ENCODE measurements at places on chromosomes 13 and 19.

DNA sequence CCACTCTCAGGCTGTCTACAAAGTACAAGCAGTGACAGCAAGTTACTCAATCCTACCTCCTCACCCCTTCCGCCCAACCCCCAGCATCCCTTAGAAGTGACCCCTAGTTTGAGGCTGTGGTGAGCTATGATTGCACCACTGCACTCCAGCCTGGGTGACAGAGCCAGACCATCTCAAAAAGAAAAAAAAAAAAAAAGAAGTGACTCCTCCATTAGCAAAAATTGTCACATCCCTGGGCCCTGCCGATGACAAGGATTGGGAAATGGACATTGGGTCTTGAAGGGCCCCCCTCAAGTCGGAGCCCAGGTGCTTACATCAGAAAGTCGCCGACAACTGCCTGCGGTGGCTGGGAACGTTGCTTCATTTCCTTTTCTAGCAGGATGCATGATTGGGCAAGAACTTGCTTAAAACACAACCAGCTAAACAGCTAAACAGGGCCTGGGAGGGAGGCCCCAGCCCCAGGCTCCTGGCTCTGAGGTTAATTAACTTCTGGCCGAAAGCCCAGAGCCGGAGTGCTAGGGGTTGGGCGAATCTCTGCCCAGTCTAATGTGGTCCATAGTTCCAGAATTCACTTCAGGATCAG lies 15.3 kb downstream of the RAB3D start:
- DNase-seq: no peak

DNA sequence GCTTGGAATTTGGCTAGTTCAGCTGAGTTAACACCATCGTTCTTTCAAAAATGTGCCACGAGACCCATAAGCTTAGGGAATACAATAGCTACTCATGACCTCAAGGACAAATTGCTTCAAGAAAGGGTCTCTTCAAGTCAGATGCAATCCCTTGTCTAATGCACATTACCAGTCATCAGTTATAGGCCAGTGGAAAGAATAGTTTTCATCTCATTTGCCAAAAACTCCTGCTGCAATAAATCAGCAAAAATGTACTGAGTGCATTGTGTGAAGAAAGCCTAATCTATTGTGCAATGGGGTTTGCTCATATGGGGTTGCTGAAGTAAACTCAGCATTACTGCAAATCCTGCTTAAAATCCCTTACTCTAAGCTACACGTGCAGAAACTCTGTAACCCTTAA lies 208.3 kb upstream of the NBEA start:
- DNase-seq: no peak

- DNase-seq: no peak
Measured at GRCh38 chr19:16116067-16116466, 4.4 kb downstream of the RAB8A start.

GRCh38 chr13:41428155-41428554 lies 29.2 kb upstream of the RGCC start:
- peak; percentile 39 for DNase-seq

DNA sequence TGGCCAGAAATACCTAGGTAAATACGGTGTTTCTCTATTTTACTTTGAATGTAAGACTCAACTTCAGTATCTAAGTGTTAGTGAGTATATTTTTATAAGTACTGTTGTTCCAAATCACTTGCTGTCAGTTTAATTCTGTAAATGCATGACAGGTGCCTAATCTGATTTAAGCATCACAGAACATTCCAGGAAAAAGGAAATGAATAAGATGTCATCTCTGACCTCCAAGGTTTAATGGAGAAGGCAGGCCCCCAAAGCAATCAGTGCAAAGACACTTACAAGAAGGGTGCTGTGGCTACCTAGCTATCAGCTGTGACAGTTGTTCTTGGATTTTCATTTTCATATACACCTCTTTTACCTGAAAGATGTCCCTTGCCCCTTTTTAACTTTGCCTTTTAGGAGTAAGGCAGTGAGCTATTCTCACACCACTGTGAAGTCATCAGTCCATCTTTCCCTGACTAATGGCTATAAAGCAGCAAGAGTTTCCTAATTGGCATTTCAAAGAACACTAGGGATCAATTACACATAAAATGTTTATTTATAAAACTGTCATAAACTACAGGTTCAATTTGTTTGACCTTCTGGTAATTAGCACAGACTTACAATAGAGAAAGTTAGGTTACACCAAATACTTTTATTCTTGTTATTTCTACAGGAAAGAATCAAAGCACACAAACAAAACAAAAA lies 427.6 kb downstream of the SPRY2 start:
- DNase-seq: no peak

- DNase-seq: no peak
Measured at GRCh38 chr13:91291078-91291477, 56.4 kb upstream of the MIR17HG start.

DNA sequence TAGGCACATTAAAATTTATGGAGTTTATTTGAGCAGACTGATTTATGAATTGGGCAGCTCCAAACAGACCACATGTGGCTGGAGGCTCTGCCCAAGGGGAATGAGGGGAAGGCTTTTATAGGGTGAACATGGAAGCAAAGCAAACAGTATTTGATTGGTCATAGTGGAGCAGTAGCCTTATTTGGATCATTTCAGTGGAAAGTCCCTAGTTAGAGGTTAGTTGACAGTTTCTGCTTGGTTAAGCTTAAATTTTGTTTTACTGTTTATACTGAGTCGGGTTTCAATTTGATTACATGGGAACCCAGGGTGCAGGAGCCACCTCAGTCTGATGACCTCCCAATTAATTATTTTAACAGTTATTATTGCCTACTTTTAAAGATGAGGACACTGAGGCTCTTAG lies 140.5 kb downstream of the NDFIP2 start:
- no peak for DNase-seq
